ENCODE measurements at places on chromosomes 3 and 15.

GRCh38 chr3:69051756-69052471 is at the start of gene TMF1:
Gene TMF1, minus strand, starts transcription at chr3:69052333. Its CDS starts 247 bp downstream, at chr3:69052086.
- peak; percentile 95 for DNase-seq

- no peak for DNase-seq
These were observed 163.6 kb upstream of the PRICKLE2 start for GRCh38 chr3:64388886-64389285.

DNA sequence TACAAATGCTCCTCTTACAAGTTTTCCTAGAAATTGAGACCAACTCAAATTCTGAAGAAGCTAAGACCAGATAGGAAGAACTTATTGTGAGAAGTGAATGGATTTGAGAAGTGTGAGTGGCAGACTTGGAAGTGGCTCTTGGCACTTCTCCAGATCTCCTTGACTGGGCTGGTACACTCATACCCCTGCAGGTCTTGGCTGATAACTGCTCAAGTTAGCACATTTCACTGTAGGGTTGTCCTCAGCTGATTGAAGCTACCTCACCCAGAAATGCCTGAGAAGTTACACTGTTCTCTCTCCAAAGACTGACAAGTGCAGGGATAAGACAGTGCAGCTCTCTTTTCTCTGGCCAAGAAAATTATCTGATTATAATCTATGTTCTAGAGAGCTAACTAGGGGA is 16.5 kb upstream of the CLDN1 start:
- no peak for DNase-seq

DNA sequence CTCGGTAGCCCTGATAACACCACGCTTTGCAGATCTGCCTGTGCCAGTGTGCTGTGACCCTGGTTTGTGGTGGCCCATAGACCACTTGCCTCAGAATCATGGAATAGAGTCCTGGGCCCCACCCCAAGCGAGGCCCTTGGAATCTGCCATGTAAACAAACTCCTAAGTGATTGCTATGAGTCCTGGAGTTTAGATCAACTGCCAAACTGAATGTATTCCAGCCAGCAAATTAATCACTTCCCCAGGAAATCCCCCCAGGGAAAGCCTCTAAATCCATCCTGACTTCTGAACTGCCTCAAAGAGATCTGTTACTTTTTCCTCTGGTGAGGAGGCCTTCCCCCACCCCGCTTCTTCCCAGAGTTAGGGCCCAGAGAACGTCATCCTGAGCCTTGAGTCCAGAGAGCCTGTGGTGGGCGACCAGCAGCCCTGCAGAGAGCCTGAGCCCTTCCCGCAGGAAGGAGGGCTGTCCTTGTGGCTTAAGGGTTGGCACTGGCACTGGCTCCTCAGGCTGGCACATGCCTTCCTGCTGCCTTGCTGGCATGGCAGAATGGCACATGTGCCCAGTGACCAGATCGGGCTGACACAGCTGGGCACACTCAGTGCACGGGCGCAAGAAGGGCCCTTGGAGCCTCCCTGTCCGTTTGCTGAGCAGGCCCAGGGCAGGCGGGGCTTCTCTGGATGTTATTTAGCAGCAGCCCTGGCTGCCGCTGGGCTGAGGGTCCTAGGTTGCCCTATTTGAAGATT is 50.6 kb upstream of the PLXNA1 start:
- no peak for DNase-seq

GRCh38 chr15:67685008-67685599 is 140.2 kb upstream of the SKOR1 start:
- DNase-seq: no peak

Measured in activated CD4-positive, alpha-beta T cell treated with anti-CD3 and anti-CD28 coated beads for 1 hour (primary cell).